Stimulated activated CD8-positive, alpha-beta memory T cell treated with anti-CD3 and anti-CD28 coated beads, Interleukin-2, amount 100 ng/mL, for 1 hour (primary cell): ENCODE measurements at places on chromosomes 3 and 15.
A peak's percentile ranks its signal among the peaks of the same experiment; 100 is the strongest.

GRCh38 chr15:89749951-89750559 lies 994 bp downstream of the MESP1 start:
- no peak for DNase-seq

- no peak for DNase-seq
Measured at GRCh38 chr3:82000773-82001172, 239.3 kb upstream of the GBE1 start.

DNA sequence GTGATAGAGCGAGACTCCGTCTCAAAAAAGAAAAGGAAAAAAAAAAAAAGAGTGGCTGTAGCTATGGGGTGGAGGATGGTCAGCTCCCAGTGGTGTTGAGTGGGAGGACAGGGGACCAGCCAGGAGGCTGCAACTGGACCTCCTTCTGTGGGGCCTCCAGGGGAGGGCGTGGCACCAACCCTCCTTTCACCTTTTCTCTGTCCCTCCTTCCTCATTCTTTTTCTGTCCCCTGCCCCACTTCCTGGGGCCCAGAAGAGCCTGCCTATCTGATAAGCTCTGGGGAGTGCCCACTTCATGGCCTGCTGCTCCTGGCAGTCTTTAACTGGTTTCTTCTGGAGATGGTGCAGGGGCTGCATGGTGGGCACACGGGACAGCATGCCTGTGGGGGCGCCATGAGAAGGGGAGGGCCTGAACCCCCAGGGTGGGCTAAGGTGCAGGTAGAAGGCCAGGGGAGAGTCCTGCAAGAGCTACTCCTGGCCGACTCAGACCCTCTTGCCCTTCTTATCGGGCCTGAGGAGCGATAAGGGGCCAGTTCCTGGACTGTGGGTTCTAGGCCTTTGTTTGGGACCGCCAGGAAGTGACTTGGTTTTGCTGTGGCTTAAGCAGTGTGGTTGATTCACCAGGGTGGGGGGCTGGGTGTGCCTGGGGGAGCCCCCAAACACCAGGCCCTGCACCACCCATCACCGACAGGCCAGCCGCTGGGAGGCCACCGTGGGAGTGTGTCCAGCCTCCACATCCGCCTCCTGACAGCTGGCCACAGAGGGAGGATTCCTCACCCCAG lies 49.4 kb upstream of the FLNB start:
- DNase-seq, result no peak

- no peak for DNase-seq
Measured at GRCh38 chr3:171315101-171315500, 145.1 kb downstream of the TNIK start.

GRCh38 chr3:106534206-106534605 lies 665.4 kb upstream of the CBLB start:
- DNase-seq, result peak; percentile 15

DNA sequence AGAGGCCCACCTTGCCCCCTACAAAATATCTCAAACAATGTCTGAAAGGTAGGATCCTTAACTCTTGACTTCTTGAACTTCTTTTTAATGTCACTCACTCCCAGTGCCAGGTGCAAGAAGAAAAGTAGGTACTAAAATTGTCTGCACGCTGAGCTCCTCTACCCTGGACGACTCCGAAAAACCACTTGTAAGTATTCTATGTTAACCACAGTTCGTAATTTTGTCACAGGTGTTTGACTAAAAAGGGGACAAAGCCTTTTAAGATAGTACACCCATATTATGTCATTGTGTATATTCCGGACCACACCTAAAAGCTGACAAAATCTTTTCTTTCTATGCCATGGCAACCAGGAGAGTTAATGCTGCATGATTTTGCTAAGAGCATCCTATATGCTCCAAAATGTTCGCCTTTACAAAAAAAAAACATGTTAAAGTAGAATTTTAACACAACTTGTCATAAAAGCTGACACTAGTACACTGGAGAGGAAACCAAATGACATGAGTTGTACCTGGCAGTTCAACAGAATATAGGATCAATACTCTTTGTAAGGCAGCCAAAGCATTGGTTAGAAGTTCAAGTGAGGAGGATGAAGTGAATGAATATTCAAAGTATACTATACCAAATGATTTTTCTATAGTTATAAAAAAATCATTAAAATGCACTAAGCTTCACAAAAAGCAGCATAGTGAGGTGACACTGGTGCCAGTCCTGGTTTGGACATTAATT lies 210.5 kb downstream of the FOXP1 start:
- no peak for DNase-seq

GRCh38 chr3:14788644-14789043 lies 30.1 kb upstream of the FGD5 start:
- DNase-seq, result no peak

GRCh38 chr3:31232055-31233025 lies 300.4 kb upstream of the STT3B start:
- DNase-seq, result no peak

- no peak for DNase-seq
Measured at GRCh38 chr3:196268284-196269163, 19.0 kb downstream of the PCYT1A start.

DNA sequence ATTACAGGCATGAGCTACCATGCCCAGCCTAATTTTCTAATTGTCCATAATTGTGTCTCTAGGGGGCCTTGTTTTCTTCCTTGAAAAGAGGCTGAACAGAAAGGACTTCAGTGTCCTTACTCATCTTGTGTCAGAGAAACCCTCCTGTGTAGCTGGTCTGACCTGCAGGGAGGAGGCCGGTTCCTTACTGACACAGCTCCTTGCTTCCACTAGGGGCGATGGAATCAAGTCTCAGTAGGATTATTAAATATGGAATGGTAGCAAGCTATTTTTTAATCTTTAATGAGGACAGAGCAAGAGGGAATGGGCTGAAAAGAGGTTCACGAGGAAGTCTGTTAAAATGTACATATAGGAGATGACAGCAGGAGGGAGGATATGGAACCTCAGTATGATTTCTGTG lies 8.6 kb downstream of the LPCAT4 start:
- no peak for DNase-seq
